ENCODE measurements at places on chromosomes 7 and 10. TPM values are rescaled to one million over a fixed set of nuclear protein-coding genes. Genes with fewer than 3 reads are reported as not detected.

PTPN20 gene
- total RNA-seq: not detected

- DNase-seq: no peak
These were observed 194.9 kb downstream of the SUGCT start for GRCh38 chr7:40329601-40330153.

JMJD1C gene
- 14.1 TPM for total RNA-seq

CAV2 gene
- 58.1 TPM for total RNA-seq

GRCh38 chr10:76049581-76050290, 618.3 kb downstream of the LRMDA start:
- DNase-seq: no peak

- no peak for DNase-seq
These were observed 64.0 kb downstream of the SYPL1 start for GRCh38 chr7:106047818-106048705.

- DNase-seq: no peak
These were observed 6.6 kb downstream of the RASGEF1A start for GRCh38 chr10:43260117-43260761.

LRRN3 gene
- not detected for total RNA-seq

PNLIP gene
- total RNA-seq: not detected

DNA sequence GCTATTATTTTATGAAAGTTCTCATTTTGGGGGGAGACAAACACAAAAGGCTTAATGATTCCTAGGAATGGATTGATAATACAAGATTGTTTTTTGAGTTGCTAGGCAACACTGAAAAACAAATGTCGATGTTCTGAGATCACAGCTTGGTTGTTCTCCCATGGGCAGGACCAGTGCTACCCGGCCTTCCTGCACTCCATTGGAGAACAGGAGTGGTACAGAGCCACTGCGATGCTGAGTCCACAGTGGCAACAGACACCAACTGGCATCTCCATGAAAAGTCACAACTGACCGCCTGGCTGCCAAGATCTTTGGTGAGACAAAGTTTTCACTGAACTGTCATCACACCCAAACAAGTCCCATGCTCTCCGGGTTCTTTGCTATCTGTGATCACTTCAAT, 68.9 kb upstream of the NMT2 start:
- DNase-seq: peak; percentile 42

DNA sequence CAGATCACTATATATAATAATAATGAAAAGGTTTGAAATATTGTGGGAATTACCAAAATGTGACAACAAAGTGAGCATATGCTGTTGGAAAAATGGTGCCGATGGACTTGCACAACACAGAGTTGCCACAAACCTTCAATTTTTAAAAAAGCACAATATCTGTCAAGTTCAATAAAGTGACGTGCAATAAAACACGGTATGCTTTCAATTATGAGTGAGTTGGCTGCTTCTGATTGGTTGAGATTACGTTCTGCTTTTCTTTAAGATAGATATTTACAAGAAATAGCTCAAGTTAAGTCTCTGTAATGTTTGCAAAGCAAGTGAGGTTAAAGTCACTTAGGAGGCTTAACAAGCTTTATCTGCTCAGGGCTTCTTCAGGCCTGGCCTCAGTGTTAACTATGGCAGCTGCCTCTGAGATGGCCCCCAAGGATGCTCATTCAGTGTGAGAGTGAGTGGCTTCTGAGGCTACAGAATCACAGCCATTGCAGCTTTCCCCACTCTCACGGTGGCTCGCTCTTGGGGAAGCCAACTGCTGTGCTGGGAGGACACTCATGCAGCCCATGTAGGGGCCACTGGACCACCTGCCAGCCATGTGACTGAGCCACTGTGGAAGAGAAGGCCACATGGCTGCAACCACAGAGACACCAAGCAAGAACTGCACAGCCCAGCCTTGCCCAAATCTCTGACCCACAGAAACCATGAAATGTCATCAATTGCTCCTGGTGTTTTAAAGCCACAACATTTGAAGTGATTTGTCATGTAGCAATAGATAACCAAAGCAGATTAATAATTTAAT, 78.3 kb upstream of the TMEM72 start:
- DNase-seq: no peak
